Renal cortical epithelial cell (primary cell): ENCODE measurements at places on chromosomes 5 and 9. TPM values are rescaled to one million over a fixed set of nuclear protein-coding genes. Genes with fewer than 3 reads are reported as not detected.

PCDHB1 gene
- under 0.01 TPM in 1 of 2 replicates, not detected in the other for total RNA-seq

GRCh38 chr5:59152701-59153245 is 569.9 kb downstream of the RAB3C start:
- no peak for DNase-seq

GRCh38 chr5:34620185-34620584 is 35.9 kb upstream of the RAI14 start:
- no peak for DNase-seq

ASPN gene
- total RNA-seq, result not detected in 2 replicates

ANKRD31 gene
- total RNA-seq, result under 0.01 and 0.25 TPM in 2 replicates

PCDHGB7 gene
- 1.7 and 10.4 TPM in 2 replicates for total RNA-seq

TMEM171 gene
- total RNA-seq, result 9.4 and 11.3 TPM in 2 replicates

- no peak for DNase-seq
Measured at GRCh38 chr5:138752341-138752950, 779 bp upstream of the CTNNA1 start.

DNA sequence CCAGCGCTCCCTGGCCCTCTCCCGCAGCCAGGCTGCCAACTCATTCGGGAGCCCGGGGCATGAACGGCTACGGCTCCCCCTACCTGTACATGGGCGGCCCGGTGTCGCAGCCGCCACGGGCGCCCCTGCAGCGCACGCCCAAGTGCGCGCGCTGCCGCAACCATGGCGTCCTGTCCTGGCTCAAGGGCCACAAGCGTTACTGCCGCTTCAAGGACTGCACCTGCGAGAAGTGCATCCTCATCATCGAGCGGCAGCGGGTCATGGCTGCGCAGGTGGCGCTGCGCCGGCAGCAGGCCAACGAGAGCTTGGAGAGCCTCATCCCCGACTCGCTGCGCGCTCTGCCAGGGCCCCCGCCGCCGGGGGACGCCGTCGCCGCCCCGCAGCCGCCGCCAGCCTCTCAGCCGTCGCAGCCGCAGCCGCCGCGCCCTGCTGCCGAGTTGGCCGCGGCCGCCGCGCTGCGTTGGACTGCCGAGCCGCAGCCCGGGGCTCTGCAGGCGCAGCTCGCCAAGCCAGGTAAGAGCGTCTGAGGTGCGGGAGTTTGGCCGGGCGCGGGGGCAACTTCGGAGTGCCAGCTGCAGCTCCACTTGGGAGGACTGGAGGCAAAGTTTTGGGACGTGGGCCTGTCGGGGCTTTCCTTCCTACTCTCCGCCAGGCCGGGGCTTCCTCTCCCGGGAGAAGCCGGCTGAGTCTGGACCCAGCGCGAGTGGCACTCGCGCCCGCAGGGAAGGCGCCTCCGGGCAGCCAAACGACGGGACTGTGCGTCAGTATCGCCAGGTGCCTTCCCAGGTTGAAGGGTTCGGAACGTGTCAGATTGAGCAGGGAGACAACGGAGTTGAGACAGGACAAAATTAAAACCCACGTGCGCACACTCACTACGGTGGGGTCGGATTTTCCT is 735 bp downstream of the DMRT3 start:
- no peak for DNase-seq

DNA sequence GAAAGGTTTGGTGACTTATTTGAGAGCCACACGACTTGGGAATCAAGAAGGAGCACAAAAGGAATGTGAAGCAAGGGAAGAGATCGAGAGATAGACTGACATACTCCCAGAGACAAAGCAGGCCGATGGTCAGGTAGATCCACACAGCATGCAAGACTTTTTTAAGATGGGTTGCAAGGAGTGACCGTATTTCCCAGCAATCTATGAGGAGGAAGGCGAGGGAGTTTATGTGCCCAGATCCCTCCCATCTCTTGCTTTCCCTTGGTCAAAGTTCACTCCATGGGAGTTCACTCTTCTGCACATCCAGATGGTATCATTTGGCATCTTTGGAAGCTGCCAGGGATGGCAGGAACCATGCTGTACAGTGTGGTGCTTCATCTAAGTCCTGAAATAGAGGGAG is 148.9 kb downstream of the RMI1 start:
- no peak for DNase-seq

TMEM215 gene
- not detected in 2 replicates for total RNA-seq

DDX4 gene
- not detected in 2 replicates for total RNA-seq

- no peak for DNase-seq
Measured at GRCh38 chr5:80713631-80714030, 58.8 kb upstream of the DHFR start.

NFX1 gene
- 16.3 and 34.8 TPM in 2 replicates for total RNA-seq

DNA sequence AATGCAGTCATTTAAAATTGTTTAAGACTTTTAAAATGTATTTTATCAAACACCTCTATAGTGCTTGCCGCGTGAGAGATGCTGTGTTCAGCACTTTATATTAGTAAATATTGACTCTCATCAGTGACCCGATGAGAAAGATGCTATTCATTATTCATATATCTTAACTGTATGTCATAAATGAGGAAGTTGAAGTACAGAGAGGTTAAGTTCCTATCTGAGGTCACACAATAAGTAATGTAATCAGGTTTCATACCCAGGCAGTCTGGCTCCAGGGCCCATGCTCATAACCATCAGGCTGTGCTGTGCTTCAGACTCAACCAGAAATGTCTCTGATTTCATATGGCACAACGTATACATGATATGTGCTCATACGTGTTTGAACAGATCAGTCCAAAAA is 119.0 kb downstream of the SV2C start:
- DNase-seq, result no peak
